ENCODE measurements at places on chromosomes 4 and X. TPM values are rescaled to one million over a fixed set of nuclear protein-coding genes. Genes with fewer than 3 reads are reported as not detected.

The DIPK2B gene
- polyA plus RNA-seq, result not detected

GRCh38 chr4:187380181-187380581 lies 615.4 kb upstream of the ZFP42 start:
- H3K27ac ChIP-seq, result no peak overlapping the region
- no peaks in the 10 kb centered on the region for H3K27me3 ChIP-seq
- no peaks in the 10 kb centered on the region for H3K36me3 ChIP-seq
- H3K4me3 ChIP-seq, result no peak overlapping the region

DNA sequence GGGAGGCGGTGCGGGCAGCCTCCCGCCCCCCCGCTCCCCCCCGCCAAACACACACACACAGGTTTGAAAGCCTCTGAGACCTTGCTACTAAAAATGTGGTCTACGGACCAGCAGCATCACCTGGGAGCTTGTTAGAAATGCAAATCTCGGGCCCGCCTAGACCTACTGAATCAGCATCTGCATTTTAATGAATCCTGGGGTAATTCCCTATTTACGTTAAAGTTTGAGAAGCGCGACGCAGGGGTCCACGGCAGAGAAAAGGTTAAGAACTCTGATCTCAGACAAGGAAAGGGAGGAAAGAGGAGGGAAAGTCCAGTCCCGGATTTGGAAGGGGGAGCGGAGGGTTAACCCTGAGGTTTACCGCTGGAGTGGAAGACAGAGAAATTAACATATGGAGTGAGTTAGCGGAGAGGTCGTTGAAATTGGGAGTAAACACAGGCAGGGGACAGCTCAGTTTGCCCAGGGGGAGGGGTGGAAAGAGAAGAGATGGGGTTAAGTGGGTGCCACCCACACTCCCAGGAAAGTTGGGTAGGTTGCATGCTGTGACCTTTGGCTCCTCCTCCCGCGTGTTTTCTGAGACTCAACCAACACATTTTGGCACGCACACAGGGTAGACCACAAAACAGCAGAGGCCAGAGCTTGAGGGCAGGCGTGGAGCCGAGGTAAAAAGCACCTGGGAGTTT lies 483.6 kb downstream of the BCOR start:
- DNase-seq, result no peak
- no peak overlapping the region for H3K27ac ChIP-seq
- peaks cover 6% of the 10 kb centered on the region for H3K4me1 ChIP-seq
- H3K27me3 ChIP-seq, result peaks cover 15% of the 10 kb centered on the region
- H3K4me3 ChIP-seq, result no peak overlapping the region
- no peaks in the 10 kb centered on the region for H3K36me3 ChIP-seq

DNA sequence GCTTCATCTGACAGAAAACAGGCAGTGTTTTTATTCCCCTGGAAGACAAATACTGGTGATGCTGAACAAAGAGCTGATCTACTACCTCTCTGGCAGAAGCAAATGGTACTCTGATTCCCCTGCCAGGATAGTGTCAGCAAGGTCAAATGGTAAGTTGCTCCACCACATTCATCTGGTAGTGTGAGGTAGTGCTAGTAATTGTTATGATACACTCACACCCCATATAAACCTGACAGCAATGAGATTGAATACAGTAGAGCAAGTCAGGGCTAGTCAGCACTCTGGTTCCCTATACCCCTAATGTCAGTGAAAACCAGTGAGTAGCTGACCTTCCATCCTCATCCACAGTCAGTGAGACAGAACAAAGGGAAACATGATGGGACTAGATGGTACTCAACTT lies 3.4 kb upstream of the SPIN4 start:
- H3K4me1 ChIP-seq, result no peaks in the 10 kb centered on the region
- H3K27me3 ChIP-seq, result no peaks in the 10 kb centered on the region
- DNase-seq, result no peak
- no peak overlapping the region for H3K27ac ChIP-seq
- no peak overlapping the region for H3K4me3 ChIP-seq

GRCh38 chrX:68238568-68238967 lies 194.7 kb downstream of the OPHN1 start:
- DNase-seq, result no peak
- no peaks in the 10 kb centered on the region for H3K4me1 ChIP-seq
- no peaks in the 10 kb centered on the region for H3K27me3 ChIP-seq
- H3K4me3 ChIP-seq, result no peak overlapping the region
- no peaks in the 10 kb centered on the region for H3K36me3 ChIP-seq

The GBA3 gene
- polyA plus RNA-seq, result not detected

The MORC4 gene
- 21.0 TPM for polyA plus RNA-seq

The RRH gene
- 0.09 TPM for polyA plus RNA-seq

The CENPVL2 gene
- not detected for polyA plus RNA-seq

GRCh38 chr4:73234712-73235111 lies 23.9 kb downstream of the ANKRD17 start:
- no peaks in the 10 kb centered on the region for H3K27me3 ChIP-seq
- no peak overlapping the region for H3K4me3 ChIP-seq
- peaks cover 10% of the 10 kb centered on the region for H3K36me3 ChIP-seq

DNA sequence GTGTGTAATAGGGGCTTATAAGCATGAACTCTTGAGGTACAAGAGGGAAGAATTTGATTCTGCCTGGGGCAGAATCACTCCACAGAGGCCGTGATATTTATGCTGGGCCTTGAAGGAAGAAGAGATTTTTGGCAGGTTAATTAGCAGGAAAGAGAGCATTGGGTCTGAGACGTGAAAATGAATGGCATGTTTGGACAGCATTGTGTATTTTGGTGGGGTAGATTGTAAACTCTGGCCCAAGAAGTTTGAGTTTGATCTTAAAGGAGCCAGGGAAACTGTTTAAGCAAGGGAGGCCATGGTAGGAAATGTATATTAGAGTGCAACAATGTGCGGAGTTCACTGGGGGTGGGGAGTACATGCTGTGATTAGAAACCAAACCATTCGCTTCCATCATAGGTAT lies 62.4 kb downstream of the NPNT start:
- no peaks in the 10 kb centered on the region for H3K27me3 ChIP-seq
- no peak overlapping the region for H3K4me3 ChIP-seq
- no peak for DNase-seq
- H3K36me3 ChIP-seq, result no peaks in the 10 kb centered on the region
- H3K4me1 ChIP-seq, result no peaks in the 10 kb centered on the region

GRCh38 chr4:81650606-81651242 lies 179.0 kb upstream of the RASGEF1B start:
- no peaks in the 10 kb centered on the region for H3K27me3 ChIP-seq
- no peak overlapping the region for H3K4me3 ChIP-seq
- no peak overlapping the region for H3K27ac ChIP-seq
- no peaks in the 10 kb centered on the region for H3K4me1 ChIP-seq

The SYTL4 gene
- polyA plus RNA-seq, result 0.87 TPM

DNA sequence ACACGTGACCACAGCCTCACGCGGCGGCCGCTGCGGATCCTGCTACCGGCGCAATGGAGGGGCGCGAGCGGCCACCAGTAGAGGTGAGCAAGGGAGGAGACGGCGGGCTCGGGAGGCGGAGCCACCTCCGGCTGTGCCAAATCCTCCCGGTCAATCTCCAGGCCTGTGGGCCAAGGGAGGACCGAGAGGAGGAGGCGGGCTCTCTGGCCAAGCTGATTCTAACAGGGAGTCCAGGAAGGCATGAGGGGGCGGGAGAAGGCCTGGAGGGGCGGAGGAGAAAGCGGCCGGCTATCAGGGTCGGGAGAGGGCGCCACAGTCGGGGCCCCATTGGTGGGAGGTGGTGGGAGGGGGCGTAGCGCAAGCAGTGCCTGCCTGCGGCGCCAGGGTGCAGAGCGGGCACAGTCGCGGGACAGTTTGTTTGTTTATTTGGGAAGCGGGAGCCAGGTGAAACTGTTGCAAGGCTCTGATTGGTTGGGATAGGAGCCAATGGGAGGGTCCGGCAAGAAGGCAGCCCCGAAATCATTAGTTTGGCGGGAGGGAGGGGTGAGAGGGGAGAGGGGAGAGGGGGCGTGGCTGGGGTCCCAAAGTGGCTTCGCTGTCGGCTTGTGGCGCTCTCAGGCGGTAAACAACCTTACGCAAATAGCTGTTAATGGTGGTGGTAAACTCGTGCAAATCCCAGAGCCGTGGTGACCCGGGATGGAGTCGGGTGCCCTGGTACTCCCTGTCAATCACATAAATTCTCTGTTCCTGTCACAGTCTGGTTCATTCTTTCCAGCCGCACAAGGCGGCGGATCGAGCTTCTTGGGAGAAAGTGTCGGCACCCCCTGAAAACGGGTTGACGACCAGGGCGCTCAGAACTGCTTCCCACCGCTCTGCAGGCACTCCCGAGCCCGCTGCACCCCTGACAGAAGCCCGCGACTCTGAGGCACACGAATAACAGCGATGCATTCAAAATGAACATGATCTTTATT lies at the start of gene IRS4:
Gene IRS4 (minus strand): TSS at position 55 of the 971 bp plus-strand sequence.
- no peak within 1 kb of the TSS for H3K27ac ChIP-seq
- no peak for DNase-seq
- H3K27me3 ChIP-seq, result peaks cover 60% of the 10 kb centered on the region

DNA sequence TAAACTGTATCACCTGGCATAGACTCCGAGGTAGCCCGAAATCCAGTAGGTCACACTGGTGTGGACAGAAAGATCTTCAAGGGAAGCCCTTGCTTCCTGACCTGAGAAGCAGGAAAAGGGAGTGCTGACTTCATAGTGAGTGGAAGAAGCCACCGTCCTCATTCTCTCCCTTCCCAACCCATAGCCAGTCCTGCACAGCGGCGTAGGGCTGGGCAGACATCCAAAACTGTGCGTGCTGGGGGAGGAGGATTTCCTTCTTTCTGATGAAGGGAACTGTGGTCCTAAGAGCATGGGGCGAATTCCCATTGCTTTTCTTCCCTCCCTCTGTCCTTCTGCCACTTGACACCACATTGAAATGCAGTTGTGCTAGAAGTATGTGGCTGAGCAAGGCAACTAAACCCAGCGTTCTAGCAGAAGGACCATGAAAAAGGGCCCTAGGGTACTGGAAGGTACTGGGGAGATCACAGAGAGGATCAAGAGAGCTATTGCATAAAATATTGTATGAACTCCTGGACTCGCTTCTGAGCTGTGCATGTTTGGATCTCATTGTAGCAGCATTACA lies 66.9 kb downstream of the STOX2 start:
- no peaks in the 10 kb centered on the region for H3K4me1 ChIP-seq
- H3K27ac ChIP-seq, result no peak overlapping the region
- no peaks in the 10 kb centered on the region for H3K36me3 ChIP-seq
- no peak for DNase-seq

GRCh38 chr4:175714686-175715085 lies 97.4 kb downstream of the GPM6A start:
- H3K36me3 ChIP-seq, result no peaks in the 10 kb centered on the region
- H3K27me3 ChIP-seq, result no peaks in the 10 kb centered on the region
- H3K27ac ChIP-seq, result no peak overlapping the region
- no peak for DNase-seq
- no peak overlapping the region for H3K4me3 ChIP-seq

GRCh38 chrX:117838581-117839331 lies 277.9 kb downstream of the KLHL13 start:
- no peak overlapping the region for H3K4me3 ChIP-seq
- DNase-seq, result no peak
- H3K27me3 ChIP-seq, result no peaks in the 10 kb centered on the region
- H3K4me1 ChIP-seq, result no peaks in the 10 kb centered on the region

GRCh38 chrX:46628460-46629371 lies 55.2 kb downstream of the CHST7 start:
- H3K4me1 ChIP-seq, result no peaks in the 10 kb centered on the region
- H3K36me3 ChIP-seq, result no peaks in the 10 kb centered on the region
- H3K27ac ChIP-seq, result no peak overlapping the region
- H3K4me3 ChIP-seq, result no peak overlapping the region
- DNase-seq, result no peak
- H3K27me3 ChIP-seq, result no peaks in the 10 kb centered on the region

DNA sequence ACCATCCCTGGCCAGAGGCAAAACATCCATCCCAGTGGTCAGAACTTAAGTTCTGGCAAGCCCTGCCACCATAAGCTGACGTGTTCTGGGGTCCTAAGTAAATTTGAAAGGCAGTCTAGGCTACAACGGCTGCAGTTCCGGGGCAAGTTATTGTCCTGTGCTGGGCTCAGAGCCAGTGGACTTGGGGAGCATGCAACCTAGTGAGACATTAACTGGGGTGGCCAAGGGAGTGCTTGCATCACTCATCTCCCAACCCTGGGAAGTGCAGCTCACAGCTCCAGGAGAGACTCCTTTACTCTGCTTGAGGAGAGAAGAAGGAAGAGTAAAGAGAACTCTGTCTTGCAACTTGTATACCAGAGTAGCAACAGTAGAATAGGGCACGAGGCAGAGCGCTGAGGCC lies 425.4 kb upstream of the PITX2 start:
- H3K36me3 ChIP-seq, result no peaks in the 10 kb centered on the region
- no peak overlapping the region for H3K27ac ChIP-seq
- H3K27me3 ChIP-seq, result no peaks in the 10 kb centered on the region
- no peak overlapping the region for H3K4me3 ChIP-seq
- no peak for DNase-seq

Measured in keratinocyte (primary cell).